ENCODE measurements at places on chromosomes 6 and 20. TPM values are rescaled to one million over a fixed set of nuclear protein-coding genes. Genes with fewer than 3 reads are reported as not detected.

DNA sequence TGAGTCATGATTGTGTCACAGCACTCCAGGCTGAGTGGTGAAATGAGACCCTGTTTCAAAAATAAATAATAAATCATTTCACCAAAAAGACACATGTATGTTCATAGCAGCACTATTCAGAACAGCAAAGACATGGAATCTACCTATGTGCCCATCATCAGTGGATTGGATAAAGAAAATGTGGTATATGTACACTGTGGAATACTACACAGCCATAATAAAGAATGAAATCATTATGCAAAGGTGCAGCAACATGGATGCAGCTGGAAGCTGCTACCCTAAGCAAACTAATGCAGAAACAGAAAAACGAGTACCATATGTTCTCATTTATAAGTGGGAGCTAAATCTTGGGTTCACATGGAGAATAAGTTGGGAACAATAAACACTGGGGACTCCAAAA is 33.1 kb downstream of the ZNF451 start:
- H3K4me3 ChIP-seq, result no peak overlapping the region
- DNase-seq, result no peak
- no peaks in the 10 kb centered on the region for H3K4me1 ChIP-seq
- H3K36me3 ChIP-seq, result no peaks in the 10 kb centered on the region
- no peaks in the 10 kb centered on the region for H3K27me3 ChIP-seq
- H3K27ac ChIP-seq, result no peak overlapping the region

DNA sequence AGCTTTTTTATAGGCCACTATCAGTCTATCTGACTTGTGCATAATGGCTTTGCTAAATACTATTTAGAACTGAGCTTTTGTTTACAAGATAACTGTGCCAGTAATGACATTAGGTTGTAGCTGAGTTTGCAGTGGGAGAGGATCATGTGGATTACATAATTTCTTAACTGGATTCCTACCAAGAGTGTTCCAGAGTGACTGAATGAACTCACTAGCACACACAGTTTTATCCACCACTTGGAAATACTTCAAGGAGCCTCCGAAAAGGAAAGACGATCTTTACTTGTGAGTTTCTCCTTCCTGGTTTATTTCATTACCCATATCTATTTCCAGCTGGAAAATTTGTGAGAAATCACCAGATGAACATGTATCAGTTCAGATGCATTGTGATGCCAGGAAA is 10.9 kb upstream of the SYNE1 start:
- H3K4me1 ChIP-seq, result no peaks in the 10 kb centered on the region
- no peak overlapping the region for H3K4me3 ChIP-seq
- no peaks in the 10 kb centered on the region for H3K27me3 ChIP-seq
- no peak for DNase-seq
- no peaks in the 10 kb centered on the region for H3K36me3 ChIP-seq

DNA sequence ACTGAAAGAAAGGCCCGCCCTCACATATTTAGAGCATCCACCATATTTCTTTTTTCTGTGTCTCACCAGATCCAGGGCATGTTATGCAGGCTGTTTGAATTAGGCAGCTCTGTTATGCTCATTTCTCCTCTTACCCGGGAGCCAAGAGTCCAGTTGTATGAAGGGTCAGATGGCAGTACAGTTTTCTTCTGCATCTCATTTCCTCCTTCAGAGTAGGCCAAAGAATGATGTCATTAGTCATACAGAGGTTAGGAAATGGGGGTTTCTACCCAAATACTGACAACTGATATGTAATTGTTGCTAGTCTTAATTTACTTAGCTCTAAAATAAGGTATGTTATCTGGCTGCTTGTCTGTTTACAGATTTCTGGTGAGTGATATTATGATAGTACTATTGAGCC is 130.8 kb downstream of the SOBP start:
- H3K27ac ChIP-seq, result no peak overlapping the region
- no peak overlapping the region for H3K4me3 ChIP-seq
- DNase-seq, result peak; percentile 30
- H3K27me3 ChIP-seq, result no peaks in the 10 kb centered on the region

GRCh38 chr20:44762466-44763140 is 16.9 kb downstream of the KCNK15 start:
- H3K36me3 ChIP-seq, result no peaks in the 10 kb centered on the region
- H3K27me3 ChIP-seq, result peaks cover 94% of the 10 kb centered on the region
- H3K27ac ChIP-seq, result no peak overlapping the region
- no peaks in the 10 kb centered on the region for H3K4me1 ChIP-seq
- no peak overlapping the region for H3K4me3 ChIP-seq
- DNase-seq, result no peak

- peaks cover 23% of the 10 kb centered on the region for H3K4me1 ChIP-seq
- DNase-seq, result no peak
- H3K4me3 ChIP-seq, result no peak overlapping the region
These were observed 127.4 kb upstream of the DST start for GRCh38 chr6:56770011-56770520.

SLC35D3 gene
- total RNA-seq, result not detected

GRCh38 chr6:57224769-57225515 is 2.8 kb upstream of the RAB23 start:
- H3K27me3 ChIP-seq, result no peaks in the 10 kb centered on the region
- no peaks in the 10 kb centered on the region for H3K36me3 ChIP-seq
- no peak for DNase-seq

DNA sequence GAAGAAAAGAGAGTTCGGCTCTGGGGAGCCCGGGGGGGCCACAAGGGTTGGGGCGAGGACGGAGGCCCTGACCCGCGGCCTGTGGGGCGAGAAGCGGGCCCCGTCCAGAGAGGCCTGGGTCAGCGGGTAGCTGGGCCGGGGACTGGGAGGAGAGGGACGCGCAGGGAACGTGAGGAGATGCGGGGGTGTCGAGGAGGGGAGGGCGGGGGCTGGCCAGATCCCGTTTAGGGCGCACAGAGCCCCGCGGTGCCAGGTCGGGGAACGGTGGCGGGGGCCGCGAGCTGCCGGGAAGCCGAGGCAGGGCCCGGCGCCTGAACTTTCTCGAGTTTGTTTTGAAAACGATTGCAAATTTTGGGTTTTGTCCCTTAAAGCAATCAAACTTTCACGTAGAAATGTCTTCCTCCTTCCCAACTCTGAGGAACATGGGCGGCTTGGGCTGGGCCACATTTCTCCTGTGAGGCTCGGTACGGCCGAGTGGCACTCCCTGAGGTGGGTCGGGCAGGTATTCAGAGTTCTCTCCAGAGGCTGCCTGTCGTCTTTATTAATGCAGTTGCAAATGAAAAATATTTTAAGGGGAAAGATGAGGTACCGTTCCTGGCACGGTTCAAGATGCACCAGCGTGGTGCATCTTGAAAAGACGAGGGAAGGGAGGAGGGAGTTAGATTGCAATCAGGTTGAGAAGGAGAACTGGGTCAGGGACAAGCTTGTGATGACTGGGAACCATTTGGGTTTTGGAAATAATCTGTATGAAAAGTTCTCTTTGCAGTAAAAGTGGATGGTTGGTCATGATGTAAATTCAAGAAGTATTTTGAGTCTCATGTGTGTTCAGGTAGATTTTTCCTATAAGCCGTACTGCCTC is 972 bp downstream of the RNF8 start:
- peaks cover 9% of the 10 kb centered on the region for H3K4me1 ChIP-seq
- H3K4me3 ChIP-seq, result peak overlapping the region; percentile 66
- DNase-seq, result peak; percentile 15
- H3K27ac ChIP-seq, result no peak overlapping the region
- H3K27me3 ChIP-seq, result no peaks in the 10 kb centered on the region

- H3K4me3 ChIP-seq, result no peak overlapping the region
- no peaks in the 10 kb centered on the region for H3K36me3 ChIP-seq
- DNase-seq, result no peak
- no peak overlapping the region for H3K27ac ChIP-seq
- H3K27me3 ChIP-seq, result no peaks in the 10 kb centered on the region
- H3K4me1 ChIP-seq, result no peaks in the 10 kb centered on the region
These were observed 216.5 kb upstream of the FLRT3 start for GRCh38 chr20:14553774-14554534.

GRCh38 chr20:46552460-46553420 is 2.3 kb upstream of the OCSTAMP start:
- H3K36me3 ChIP-seq, result no peaks in the 10 kb centered on the region
- H3K4me1 ChIP-seq, result no peaks in the 10 kb centered on the region
- H3K27me3 ChIP-seq, result peaks cover 27% of the 10 kb centered on the region

GRCh38 chr20:22232473-22232872 is 351.9 kb downstream of the FOXA2 start:
- H3K4me3 ChIP-seq, result no peak overlapping the region
- H3K27ac ChIP-seq, result no peak overlapping the region

ZCCHC3 gene
- 16.0 TPM for total RNA-seq

DNA sequence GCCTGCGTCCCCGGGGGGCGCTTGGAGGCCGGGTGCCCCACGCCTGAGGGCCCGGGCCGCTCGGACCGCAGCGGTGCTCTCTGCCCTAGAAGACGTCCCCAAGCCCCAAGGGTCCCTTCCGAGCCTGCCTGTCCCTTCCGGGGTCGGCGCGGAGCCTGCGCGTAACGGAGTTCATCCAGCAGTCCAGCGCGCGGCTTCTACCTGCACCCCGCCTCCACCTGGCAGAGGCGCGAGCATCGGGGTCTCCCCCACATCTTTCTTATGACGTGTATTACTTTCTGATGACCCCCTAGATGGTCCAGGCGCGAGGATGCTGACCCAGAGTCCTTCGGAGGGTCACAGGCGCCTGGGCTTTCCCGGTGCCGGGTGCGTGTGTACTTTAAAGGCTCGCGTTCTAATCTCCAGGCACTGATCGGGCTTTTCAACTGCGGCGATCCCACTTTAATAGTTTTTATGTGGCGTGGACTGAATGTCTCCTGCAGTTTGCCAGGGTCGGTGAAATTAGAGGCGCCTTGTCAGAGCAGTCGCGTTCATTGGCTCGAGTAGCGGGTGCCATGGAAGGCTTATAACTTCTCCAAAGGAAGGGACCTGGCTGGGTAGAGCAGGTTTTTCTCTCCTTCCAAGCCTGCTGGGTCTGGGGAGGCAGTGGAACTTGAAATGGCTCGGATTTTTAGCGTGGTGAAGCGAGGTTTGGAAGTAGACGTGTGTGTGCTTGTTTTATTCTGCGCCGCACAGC is 912 bp downstream of the EYA4 start:
- DNase-seq, result peak; percentile 31
- H3K27me3 ChIP-seq, result peaks cover 26% of the 10 kb centered on the region
- H3K27ac ChIP-seq, result no peak overlapping the region
- peak overlapping the region; percentile 69 for H3K4me3 ChIP-seq
- no peaks in the 10 kb centered on the region for H3K36me3 ChIP-seq
- peaks cover 19% of the 10 kb centered on the region for H3K4me1 ChIP-seq

DNA sequence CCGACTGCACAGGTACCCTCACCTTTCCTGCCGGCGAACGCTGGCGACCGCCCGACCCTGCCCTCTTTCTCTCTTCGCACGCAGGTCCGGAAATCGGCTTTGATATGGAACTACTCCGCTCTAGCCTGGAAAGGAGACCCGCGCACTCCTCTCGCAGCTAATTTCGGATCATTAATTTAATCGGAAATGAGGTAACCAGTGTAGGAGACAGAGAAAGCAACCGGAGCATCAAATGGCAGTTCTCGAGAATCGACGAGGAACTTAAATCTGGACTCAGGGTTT is 949 bp upstream of the ATXN1 start:
- H3K27ac ChIP-seq, result peak overlapping the region; percentile 97
- no peak for DNase-seq
- peak overlapping the region; percentile 84 for H3K4me3 ChIP-seq
- H3K27me3 ChIP-seq, result no peaks in the 10 kb centered on the region

GRCh38 chr6:44272999-44273566 is 2.8 kb downstream of the TMEM151B start:
- H3K36me3 ChIP-seq, result no peaks in the 10 kb centered on the region
- no peaks in the 10 kb centered on the region for H3K27me3 ChIP-seq
- no peak overlapping the region for H3K27ac ChIP-seq
- no peak overlapping the region for H3K4me3 ChIP-seq

All from PC-9 (cell line).